NCI-H446 treated with DMSO at 0.1 percent for 48 hours (cell line): ENCODE measurements at places on chromosomes 4 and X.

GRCh38 chrX:133608406-133608805 lies 193.1 kb upstream of the GPC4 start:
- DNase-seq, result no peak

DNA sequence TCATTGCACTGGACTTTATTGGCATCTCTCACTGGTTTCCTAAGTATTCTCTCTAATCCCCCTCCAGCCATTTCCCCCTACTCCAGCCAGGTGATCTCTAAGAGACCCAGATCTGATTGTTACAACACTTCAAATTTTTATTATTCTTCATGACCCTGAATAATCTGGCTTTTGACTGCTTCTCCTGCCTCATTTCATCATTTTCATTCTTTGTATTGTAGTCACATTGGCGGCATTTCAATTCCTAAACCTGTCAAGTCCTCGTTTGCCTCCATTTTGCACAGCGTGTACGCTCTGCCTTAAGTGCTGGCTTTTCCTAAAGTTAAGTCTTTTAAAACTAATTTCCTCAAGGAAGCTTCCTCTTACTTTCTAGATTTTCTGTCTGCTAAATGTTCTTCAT lies 31.6 kb downstream of the UBE2K start:
- DNase-seq, result no peak

- DNase-seq, result no peak
Observed at GRCh38 chrX:97238632-97239031, 354.9 kb downstream of the RPA4 start.

DNA sequence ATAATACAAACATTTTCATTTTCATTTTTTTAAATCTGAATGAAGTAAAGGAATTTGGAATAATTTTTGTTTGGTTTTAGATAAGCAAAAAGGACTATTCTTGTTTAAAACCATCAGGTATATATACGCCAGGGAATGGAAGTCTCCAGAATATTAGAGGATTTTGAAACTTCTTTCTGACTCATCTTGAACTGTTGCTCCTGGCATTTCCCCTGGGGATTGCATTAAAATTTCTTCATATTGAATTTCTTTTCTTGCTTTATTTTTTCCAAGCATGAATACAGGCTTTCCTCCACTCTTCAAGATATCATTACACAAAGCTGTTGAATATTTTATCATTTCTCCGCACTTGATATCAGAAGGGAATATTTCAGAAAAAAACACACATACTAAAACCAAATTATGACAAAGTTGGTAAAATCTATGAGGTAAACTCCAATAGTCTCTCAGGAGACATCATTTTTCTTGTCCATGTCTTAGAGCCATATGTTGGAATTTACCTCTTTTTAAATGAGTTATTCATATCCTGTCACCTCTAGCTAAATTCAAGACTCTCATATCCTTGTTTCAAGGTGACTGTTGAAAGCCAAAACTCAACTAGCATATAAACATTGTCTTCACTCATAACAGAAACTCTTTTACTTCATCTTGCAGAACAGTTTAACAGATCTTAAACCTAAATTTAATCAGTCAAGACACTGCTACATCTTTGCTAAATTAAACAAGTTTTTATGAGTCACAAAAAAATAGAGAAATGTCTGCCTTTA lies 20.7 kb upstream of the CSN1S1 start:
- DNase-seq, result no peak

DNA sequence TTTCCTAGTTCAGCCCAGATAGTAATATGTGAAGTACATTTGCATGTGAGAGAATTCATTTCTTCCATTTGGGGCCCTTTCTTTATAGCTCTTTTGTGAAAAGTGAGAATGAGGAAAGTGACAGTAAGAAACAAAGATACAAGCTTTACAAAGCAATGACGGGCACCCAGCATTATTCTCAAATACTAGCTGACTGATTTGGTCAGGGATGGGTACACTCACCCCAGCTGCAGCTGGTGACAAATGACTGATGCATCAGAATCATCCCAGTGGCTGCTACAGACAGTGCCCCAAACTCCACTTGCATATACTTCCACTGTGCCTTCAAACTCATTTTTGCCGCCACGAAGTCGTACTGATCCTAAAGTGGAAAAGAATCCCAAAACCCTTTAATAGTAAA lies 14.8 kb downstream of the PRSS12 start:
- no peak for DNase-seq

DNA sequence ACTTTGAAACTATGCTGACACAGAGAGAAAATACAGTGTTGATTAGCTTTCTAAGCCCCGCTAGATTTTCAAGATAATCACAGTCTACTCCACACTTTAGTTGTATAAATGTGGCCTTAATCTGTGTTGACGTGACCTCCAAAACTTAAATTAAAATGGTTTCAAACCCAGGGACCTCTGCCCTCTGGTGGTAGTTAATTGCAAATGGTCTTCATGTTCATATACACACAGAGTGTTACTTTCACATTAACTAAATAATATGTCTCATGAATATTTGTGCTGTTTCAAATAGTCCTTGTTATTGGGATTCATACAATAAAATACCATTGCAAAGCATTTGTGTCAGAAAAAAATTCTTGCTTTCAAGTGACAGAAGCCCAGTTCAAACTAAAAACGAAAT lies 64.3 kb downstream of the TASL start:
- DNase-seq, result no peak

DNA sequence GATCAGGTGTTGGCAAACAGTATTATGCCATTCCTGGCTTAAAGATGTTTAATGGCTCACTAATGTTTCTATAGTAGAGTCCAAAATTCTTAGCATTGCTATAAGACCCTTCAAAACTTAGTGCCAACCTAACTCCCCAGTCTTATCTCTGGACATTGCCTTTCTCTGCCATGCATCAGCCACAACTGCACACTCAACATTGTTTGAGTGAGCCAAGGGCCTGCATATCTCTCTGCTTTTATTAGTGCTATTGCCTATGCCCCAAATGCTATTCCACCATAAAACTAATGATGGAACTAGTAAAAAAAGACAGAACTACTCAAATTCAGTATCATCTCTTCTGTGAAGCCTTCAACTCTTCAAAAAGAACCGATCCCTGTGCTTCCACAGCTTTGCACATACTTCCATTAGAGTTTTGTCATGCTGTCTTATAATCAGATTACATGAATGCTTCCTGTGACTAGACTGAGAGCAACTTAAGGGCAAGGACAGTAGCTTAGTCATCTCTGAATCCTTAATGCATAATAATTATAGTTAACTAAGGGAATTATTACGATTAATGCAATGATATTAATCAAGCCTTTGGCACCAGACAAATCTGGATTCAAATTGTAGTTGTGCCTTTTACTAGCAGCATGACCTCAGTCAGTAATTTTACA lies 53.7 kb downstream of the CHM start:
- no peak for DNase-seq

DNA sequence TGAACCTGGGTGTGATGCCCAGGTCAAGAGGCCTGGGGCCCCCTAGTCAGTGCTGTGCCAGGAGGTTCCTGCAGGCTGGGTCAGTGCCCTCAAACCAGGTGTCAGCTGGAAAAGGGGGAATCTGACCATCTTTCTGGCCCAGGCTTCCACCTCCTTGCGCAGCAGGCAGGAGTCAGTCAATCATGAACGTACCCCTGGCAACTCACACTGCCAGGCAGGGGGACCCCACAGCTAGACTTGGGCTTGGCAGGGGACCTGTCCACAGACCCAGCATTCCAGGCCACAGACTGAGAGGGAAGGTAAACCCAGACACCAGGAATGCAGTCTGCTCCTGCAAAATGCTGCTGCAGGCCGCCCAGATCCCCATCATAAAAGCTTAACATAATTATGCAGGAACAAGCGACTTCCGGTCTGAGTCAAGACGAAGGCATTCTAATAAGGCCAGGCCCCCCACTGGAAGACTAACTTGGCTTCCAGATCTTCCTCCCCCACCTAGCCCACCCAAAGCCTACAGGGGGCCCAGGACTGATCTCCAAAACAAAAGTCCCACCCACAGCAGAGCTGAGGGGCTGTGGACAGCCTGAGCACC lies 156.3 kb downstream of the BCOR start:
- DNase-seq, result peak; percentile 32

DNA sequence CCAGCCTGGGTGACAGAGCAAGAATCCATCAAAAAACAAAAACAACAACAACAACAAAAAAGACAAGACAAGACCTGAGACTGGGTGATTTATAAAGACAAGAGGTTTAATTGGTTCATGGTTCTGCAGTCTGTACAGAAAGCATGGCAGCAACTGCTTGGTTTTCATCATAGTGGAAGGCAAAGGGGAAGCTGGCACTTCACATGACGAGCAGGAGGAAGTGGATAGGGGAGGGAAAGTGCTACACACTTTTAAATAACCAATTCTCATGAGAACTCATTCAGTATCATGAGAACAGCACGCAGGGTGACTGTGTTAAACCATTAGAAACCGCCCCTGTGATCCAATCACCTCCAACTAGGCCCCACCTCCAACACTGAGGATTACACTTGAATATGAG lies 28.4 kb upstream of the SLC10A7 start:
- DNase-seq, result no peak

DNA sequence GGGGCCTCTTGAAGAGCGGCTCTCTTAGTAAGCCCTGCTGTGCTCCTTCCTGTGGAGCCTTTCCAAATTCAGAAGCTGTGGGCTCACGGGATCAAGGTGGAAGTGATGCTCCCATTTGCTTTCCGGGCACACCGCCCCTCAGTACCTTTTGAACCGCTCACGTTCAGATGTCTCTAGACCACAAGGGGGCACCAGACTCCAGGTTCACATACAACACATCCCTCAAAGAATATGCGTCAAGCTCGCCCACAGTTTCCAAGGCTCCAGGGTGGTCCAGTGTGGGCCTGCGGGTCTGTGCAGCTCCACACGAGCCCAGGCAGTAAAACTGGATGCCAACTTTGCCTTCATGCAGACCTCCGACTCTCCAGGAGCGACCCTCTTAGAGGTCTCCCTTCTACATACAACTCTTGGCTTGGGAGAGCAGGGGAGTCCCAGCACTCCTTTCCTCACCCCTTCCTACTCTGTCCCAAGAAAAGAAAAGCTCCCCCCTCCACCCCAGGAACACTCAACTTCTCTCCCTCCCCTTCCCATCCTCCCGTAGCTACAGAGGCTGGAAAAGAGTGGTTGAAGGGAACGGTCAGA lies 11.0 kb downstream of the SUPT20HL1 start:
- DNase-seq, result peak; percentile 7

DNA sequence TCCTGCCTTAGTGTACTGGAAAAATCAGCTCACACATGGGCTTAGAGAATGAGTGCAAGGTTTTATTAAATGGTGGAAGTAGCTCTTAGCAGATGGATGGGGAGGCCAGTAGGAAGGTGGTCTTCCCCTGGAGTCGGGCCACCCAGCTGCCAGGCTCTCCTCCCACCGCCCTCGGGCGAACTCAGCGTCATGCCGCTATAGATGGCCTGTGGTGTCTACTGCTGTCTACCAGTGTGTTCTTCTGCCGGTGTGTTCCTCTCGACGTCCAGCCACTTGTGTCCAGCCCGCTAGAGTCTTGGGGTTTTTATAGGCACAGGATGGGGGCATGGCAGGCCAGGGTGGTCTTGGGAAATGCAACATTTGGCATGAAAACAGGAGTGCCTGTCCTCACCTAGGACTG lies 198.7 kb upstream of the NDST3 start:
- no peak for DNase-seq

- DNase-seq, result no peak
Observed at GRCh38 chr4:40662962-40663604, 33.4 kb upstream of the RBM47 start.

DNA sequence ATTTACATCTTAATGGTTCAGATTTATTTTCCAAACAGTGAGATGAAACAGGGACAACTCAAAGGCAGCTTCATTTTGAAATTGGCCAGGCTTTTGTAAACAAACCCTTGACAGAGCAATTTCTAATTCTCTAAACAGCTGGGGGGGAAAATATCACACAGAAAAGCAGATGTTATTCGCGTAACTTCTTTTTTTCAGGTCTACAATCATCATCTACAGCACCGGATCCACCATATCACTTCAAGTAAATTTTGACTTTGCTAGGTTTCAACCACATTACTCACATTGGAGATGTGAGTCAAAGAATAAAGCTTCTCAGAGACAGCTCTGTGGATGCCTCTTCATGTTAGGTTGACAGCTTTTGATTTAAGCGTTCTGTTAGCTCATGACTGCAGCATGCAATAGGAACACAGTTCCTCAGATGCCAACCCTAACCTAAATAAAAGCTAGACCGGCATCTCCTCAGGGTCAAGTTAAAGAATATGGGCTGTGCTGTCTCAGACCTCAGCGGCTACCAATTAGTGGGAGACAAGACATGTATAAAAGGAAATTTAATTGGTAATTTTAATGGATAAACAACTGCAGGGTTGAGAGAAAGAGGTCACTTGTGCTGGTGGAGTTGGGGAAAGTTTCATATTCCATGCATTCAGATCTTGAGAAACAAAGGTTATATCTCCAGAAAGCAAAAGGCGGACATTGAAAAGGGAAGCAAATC lies 26.8 kb downstream of the AMELX start:
- no peak for DNase-seq

DNA sequence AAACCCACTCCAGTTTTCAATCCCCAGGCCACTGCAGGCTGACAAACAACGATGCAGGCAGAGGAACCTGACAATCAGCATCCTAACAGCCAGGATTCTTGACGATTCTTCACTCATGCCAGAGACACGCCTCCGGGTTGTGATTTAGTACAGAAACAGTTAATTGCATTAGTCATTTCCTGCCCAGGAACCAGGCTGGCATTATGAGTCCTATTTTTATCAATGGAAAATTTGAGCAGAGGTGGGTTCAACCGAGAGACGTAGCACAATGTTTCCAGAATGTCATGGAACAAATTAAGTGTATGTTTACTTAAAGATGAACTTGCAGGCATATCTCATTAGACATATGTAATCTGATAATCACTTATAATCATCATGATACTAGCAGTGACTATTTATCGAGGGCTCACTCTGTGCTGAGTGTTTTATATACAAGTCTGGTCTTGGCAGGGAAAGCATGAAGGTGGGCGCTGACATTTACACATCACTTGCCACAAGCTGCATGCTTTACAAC lies 159.7 kb downstream of the NSUN7 start:
- no peak for DNase-seq

DNA sequence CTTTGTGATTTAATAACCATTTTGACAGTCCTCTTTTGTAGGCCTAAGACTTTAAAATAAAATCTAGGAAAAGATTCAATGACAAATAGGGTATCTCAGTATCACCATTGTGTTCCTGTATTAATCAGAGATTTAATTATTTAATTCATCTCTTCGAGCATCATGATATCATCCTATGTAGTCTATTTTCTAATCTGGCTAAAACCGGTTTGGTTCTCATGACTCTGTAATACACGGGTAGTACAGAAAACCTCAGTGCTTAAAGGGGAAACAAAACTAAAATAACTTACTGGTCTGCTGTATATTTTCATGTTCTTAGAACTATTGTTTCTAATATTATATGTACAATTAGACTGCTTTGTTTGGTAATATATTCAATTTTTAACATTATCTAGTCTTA lies 23.7 kb upstream of the FBXW7 start:
- no peak for DNase-seq

- no peak for DNase-seq
Observed at GRCh38 chrX:2320580-2321327, 180.0 kb downstream of the DHRSX start.

GRCh38 chr4:98689507-98690174 lies 31.2 kb upstream of the TSPAN5 start:
- DNase-seq, result no peak
